Fibroblast of skin of left quadriceps (primary cell): ENCODE measurements at places on chromosomes 16 and 17.

GRCh38 chr16:30551781-30552180 lies 6.4 kb downstream of the ZNF764 start:
- DNase-seq, result no peak

DNA sequence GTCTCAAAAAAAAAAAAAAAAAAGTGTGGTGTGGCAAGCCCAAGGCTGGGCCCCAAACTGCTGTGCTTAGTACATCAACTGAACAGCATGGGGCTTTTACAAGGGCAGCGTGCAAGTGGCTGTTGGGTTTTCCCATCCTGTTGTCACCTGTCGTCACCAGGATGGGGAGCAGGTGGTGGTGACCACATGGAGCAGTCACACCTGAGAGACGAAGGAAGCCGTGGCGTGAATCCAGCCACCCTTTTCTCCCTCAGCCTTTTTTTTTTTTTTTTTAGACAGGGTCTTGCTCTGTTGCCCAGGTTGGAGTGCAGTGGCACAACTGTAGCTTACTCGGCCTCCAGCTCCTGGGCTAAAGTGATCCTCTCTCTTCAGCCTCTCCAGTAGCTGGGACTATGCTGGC lies 4.1 kb upstream of the MRPL58 start:
- DNase-seq, result no peak

GRCh38 chr17:37762666-37763065 lies 17.8 kb upstream of the HNF1B start:
- no peak for DNase-seq

- DNase-seq, result peak; percentile 11
Measured at GRCh38 chr17:16941072-16942036, 30.6 kb downstream of the TNFRSF13B start.

DNA sequence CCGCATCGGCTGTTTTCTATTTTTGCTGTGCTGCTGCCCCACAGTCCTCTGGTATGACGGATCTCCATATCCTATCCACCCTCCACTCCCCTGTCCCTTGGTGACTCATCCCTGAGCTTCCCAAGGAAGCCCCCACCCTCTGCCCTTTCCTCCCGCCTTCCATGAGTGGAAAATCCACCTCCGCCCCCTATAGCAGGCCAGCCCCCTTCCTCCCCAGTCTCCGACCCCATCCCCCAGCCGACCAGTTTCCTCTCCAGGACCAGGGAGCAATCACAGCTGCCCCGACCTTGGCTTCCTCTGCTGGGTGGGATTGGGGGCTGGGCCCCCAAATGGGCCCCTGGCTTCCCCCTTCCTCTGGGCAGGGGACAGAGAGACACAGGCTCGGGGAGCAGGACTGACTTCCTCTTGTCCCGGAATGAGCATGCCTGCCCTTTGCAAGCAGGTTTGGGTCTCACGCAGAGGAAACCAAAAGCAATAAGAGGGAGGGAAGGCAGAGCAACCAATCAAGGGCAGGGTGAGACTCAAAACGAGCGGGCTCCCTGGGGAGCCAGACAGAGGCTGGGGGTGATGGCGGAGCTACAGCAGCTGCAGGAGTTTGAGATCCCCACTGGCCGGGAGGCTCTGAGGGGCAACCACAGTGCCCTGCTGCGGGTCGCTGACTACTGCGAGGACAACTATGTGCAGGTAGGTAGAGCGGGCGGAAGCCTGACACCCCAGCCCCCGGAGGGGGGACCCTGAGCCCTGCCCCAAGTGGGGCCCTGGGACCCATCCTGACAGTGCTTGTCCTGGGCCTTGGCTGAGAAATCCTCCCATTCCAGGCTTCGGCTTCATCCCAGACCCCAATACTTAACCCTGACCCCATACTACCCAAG lies at the start of the genes ABI3 and GNGT2:
TSS of gene ABI3 (plus strand) at position 550 of the 872 bp plus-strand sequence. CDS start at position 568, 18 bp downstream.
TSS of gene GNGT2 (minus strand) at position 417 of the 872 bp plus-strand sequence. CDS start 3,152 bp downstream, outside the sequence.
- peak; percentile 32 for DNase-seq

- DNase-seq, result peak; percentile 41
Measured at GRCh38 chr17:57104461-57105175, 19.6 kb downstream of the AKAP1 start.

DNA sequence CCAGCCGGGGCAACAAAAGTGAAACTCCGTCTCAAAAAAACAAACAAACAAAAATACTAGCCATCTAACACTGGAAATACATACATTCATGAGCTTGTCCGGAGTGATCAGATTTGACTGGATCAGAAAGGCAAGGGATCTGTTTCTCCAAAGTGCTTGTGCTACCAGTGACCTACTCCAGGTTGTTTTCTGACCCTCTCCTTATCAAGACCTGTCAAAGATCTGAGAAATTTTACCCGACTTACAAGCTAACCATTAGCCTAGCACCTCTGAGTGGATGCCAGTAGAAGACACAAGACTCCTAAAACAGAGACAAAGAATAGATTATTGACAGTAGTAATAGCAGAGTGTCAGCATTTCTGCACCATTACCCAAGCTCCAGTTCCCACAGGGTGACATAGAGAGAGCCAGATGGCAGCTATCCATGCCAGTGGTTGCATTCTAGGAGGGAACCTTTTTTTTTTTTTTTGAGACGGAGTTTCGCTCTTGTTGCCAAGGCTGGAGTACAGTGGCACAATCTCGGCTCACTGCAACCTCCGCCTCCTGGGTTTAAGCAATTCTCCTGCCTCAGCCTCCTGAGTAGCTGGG lies 9.8 kb downstream of the ASPA start:
- no peak for DNase-seq

- no peak for DNase-seq
Measured at GRCh38 chr16:24255456-24256371, at the start of gene CACNG3. TSS of gene CACNG3 (plus strand) at chr16:24256335. CDS start at chr16:24256755, 420 bp downstream.

DNA sequence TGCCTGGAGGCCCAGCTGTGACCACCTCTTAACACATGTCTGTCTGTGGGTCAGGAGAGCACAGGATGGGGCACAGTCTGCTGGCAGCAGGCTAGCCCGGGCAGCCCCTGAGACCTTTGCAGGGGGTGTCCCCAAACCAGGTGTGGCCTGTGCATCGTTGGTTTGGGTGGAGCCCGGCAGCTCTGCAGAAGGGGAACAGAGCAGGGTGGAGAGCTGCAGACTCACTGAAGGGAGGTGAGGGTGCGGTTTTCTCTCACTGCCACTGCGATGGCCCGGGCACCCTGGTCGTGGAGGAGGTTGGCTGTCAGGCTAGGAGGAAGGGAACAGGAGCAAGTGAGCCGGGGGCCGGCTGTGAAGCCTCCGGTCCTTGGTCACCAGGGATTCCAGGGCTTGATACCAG lies 28.8 kb downstream of the NLRC3 start:
- no peak for DNase-seq
